ENCODE measurements at places on chromosomes 4 and X. TPM values are rescaled to one million over a fixed set of nuclear protein-coding genes. Genes with fewer than 3 reads are reported as not detected.
A peak's percentile ranks its signal among the peaks of the same experiment; 100 is the strongest.

DNA sequence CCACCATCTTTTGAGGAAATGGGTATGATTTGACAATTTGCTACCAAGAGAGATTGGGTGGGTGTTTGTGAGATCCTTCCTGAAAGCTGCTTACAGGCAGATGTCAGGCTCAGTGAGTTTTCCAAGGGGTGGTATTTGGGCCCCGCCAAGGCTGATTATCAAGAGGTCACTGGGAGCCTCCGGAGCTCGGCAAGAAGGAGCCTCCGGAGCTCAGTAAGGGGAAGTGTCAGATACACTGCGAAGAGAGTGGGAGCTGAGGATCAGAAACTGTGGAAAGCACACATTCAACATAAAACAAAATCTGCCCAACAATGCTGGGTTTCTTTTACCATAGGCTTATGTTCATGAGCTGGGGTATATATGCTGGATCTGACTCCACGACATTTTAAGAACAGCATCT, 714 bp downstream of the RTL3 start:
- DNase-seq, result no peak

GRCh38 chr4:14994242-14994641, 8.0 kb upstream of the CPEB2 start:
- no peak for DNase-seq

DNA sequence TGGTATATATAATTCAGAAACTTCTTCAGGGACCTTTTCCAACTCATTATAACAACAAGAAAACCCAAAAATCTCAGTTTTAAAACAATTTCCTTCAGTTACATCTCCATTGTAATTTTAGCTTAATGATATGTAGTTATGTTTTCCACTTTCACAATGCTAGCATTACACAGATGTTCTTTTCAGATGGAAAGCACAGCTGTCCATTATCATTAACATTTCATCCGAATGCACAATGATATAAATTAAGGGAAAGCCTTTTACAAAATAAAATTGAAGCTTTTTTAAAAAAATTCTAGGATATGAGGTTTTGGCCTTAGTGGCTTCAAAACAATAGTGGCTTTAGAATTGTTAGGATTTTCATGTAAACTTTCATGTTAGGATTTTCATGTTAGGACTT, 389.2 kb downstream of the ADAM29 start:
- DNase-seq, result no peak

- no peak for DNase-seq
These were observed 1.8 kb downstream of the ODAPH start for GRCh38 chr4:75557696-75558095.

- DNase-seq, result peak; percentile 66
These were observed 105.6 kb downstream of the HNRNPD start for GRCh38 chr4:82268050-82268825.

GRCh38 chr4:2765832-2766526, 9.8 kb upstream of the TNIP2 start:
- no peak for DNase-seq

DNA sequence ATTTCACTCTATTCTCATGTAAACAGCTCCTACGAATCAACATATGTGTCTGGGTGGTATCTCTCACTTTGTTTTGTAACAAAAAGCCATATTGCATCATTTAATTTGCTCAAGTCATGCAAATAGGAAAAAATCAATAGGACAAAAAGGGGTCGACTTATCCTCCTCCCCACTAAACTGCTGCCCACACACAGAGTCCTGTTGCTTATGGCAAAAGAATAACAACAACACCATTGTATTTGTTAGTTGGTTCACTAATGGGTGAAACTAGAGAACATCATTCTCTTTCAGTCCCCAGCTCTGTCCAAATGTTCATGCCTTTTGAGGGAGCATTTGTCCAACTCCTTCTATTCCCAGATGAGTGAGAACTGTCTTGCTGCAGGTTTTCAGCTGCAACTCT, 2.1 kb downstream of the HHIP start:
- DNase-seq, result no peak

DNA sequence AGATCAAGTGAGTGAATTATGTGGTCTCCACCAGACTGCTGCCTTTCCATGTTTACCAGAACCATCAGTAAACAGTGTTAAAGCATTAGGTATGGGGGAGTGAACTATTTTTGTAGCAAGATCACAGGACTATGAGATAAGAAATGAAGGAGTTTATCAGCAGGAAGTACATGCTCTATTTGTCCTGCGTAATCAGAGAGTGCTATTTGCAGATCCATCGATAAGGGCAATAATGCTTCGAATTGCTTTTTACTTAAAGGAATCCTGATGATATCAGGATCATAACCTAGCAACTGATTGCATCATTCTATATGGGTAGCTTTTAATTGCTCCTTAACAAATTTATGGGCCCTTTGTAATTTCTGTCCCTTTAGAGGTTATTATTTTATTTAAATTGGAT, 57.1 kb downstream of the RBM46 start:
- no peak for DNase-seq

- DNase-seq, result no peak
These were observed 9.0 kb downstream of the FBXO8 start for GRCh38 chr4:174274436-174274835.

- DNase-seq, result no peak
These were observed 65.7 kb downstream of the IL21 start for GRCh38 chr4:122555216-122555615.

DNA sequence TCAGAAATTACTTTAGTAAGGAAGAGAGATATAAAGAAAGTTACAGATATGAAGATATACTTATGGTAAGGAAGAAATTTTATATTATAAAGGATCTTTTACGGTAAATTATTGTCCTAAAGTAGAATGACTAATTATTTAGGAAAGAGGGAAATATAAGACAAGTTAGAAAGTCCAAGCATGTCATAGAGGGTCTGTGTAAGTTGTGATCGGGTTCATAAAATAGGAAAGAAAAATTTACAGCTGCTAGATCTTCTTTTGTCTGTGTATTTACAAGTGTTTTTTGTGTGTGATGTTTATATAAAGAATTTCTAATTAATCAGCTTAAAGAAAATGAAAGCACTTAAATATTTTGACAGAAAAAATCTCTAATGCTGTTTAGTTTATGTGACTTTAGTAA, 1054.9 kb upstream of the DIAPH2 start:
- DNase-seq, result peak; percentile 5

- no peak for DNase-seq
These were observed 217.6 kb downstream of the PRR32 start for GRCh38 chrX:127037159-127037558.

GRCh38 chr4:186807808-186808629, 84.4 kb upstream of the FAT1 start:
- DNase-seq, result no peak

- DNase-seq, result no peak
These were observed 38.7 kb downstream of the CCSER1 start for GRCh38 chr4:90165883-90166282.

DNA sequence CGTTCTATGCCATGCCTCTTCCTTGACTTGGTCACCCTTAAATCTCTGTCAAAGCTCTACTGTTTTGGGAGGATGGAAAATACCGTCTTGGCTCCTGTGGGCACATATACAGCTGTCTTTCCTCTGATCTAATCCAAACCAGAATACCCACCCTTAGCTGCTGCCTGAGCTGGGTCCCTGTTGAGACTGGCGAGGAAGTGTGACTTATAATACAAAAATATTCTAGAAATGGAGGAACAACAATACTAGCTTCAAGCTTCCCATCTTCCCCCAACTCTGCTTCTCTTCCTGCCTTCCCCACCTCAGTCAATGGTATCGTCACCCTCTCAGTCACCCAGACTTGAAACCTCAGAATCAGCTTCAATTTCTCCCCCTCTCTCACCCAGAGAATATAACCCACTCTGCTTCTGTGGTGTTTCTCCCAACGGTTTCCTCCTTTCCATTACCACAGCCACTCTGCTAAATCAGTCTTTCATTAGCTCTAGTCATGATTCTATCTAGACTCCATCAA, 599 bp upstream of the IL2RG start:
- DNase-seq, result peak; percentile 19

The GABRQ gene
- not detected for total RNA-seq

The GSX2 gene
- not detected for total RNA-seq

The SLC10A3 gene
- total RNA-seq, result 15.6 TPM

The KLB gene
- total RNA-seq, result not detected

The POU3F4 gene
- not detected for total RNA-seq

The PROM1 gene
- not detected for total RNA-seq

The FGFRL1 gene
- total RNA-seq, result 2.7 TPM

The CTAG1B gene
- not detected for total RNA-seq

The VCX2 gene
- not detected for total RNA-seq

All from OCI-LY7 (cell line).